ENCODE measurements at places on chromosomes 6 and 20. TPM values are rescaled to one million over a fixed set of nuclear protein-coding genes. Genes with fewer than 3 reads are reported as not detected.

The RAET1L gene
- not detected for total RNA-seq

The MCCD1 gene
- not detected for total RNA-seq

The SLC26A8 gene
- total RNA-seq, result 0.56 TPM

The NUP43 gene
- total RNA-seq, result 76.9 TPM

The OR2B6 gene
- not detected for total RNA-seq

- DNase-seq, result peak; percentile 74
Measured at GRCh38 chr6:10425975-10426780, 11.3 kb upstream of the TFAP2A start.

GRCh38 chr20:34971561-34972235 is 16.0 kb downstream of the MYH7B start:
- DNase-seq, result no peak

The CTCFL gene
- total RNA-seq, result 0.82 TPM

The LY6G6C gene
- total RNA-seq, result not detected

DNA sequence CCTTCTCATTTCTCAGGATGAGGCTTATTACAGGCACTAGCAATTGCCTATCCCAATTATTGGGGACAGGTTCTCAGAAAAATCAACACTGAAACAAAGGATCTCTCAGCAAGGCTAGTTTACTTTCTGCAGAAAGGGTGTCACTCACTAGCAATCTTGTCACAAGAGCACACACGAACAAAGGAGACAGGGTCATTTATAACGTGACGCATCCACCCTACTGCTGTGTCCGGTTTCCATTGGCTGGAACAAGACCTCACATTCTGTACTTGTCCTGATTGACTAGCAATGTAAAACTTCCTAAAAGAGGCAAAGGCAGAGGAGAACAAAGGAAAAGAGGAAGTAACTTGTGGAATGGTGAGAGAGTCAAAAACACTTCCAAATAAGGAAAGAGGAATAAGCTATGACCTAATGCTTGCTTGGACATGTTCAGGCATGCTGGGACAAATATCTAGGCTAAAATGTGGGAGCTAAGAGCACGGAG is 160.2 kb upstream of the STXBP5 start:
- no peak for DNase-seq

The HAO1 gene
- not detected for total RNA-seq

- DNase-seq, result no peak
Measured at GRCh38 chr6:53335224-53335994, 13.3 kb downstream of the ELOVL5 start.

- DNase-seq, result no peak
Measured at GRCh38 chr6:157193443-157193996, 129.8 kb downstream of the TMEM242 start.

DNA sequence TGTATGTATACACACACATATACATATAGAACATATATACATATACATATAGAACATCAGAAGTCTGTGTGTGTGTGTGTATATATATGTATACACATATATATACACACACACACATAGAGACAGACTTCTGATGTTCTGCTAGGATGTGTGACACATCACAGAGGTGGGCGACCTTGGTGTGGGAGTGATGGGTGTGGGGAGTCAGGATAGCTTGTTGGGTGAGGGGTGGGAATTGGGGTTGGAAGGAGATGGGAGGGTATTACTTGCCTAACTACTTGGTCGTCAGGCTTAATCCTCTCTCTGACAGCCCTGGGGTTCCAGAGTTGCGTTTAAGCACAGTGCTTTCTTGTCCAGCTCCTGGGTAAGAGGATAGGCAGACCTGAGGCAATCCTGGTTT is 8.3 kb downstream of the MYO6 start:
- no peak for DNase-seq

DNA sequence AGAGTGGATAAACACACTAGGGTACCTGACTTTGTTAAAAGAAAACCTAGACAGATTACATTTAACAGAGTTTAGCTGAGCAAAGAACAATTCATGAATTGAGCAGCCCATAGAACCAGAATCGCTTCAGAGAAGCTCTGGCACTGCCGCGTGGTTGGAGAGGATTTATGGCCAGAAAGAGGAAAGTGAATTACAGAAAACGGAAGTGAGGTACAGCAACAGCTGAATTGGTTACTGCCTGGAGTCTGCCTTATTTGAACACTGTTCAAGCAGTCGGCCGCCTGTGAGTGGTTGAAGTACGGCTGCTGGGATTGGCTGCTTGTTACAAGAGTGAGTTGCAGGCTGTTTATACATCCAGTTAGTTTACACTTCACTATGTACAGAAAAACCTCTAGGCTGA is 253.8 kb upstream of the CDYL start:
- DNase-seq, result no peak

DNA sequence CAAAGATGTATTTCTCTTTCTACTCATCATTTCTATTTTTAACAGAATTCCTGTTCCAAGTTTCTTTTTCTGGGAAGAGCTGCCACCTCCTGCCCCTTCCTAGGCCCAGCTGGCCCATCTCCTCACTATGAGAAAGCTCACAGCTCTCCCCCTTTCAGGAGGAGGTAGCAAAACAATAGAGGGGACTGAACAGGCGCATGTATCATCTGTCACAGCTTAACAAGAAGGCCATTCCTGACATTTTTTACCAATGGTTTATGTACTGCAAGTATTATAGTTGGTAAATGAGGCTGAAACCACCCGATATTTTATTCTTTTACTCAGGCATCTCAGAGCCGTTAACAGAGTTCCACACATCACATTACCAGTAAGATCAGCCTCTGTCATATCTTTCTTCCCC is 103.7 kb upstream of the MTHFD1L start:
- no peak for DNase-seq

The OXT gene
- total RNA-seq, result not detected

The RAB44 gene
- total RNA-seq, result not detected

GRCh38 chr20:50911030-50911429 is 20.2 kb downstream of the ADNP start:
- no peak for DNase-seq

- no peak for DNase-seq
Measured at GRCh38 chr6:47532981-47533585, 55.5 kb downstream of the CD2AP start.

The UST gene
- total RNA-seq, result 31.9 TPM

The MYCT1 gene
- total RNA-seq, result 3.3 TPM

DNA sequence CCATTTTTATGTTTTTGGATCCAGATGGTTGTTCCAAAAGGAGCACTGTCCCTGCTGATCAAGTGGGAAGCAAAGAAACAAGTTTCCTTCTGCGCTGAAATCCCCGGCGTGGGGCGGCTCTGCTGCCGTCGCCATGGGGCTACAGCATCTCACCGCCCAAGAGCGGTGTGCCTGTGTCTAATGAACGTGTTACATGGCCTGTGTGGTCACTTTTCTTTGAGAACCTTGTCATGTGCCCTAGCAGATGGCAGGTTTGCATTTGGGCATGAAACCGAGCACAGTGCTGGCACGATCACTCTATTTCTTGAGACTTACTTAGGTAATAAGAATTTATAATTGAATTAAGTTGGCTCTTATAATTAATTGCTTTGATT is 51.9 kb downstream of the ZDHHC14 start:
- no peak for DNase-seq

The PTPRK gene
- total RNA-seq, result 52.1 TPM

- no peak for DNase-seq
Measured at GRCh38 chr20:40463171-40463570, 225.9 kb downstream of the MAFB start.

GRCh38 chr6:156347246-156347645 is 429.9 kb upstream of the ARID1B start:
- no peak for DNase-seq

The TBC1D32 gene
- 6.4 TPM for total RNA-seq

DNA sequence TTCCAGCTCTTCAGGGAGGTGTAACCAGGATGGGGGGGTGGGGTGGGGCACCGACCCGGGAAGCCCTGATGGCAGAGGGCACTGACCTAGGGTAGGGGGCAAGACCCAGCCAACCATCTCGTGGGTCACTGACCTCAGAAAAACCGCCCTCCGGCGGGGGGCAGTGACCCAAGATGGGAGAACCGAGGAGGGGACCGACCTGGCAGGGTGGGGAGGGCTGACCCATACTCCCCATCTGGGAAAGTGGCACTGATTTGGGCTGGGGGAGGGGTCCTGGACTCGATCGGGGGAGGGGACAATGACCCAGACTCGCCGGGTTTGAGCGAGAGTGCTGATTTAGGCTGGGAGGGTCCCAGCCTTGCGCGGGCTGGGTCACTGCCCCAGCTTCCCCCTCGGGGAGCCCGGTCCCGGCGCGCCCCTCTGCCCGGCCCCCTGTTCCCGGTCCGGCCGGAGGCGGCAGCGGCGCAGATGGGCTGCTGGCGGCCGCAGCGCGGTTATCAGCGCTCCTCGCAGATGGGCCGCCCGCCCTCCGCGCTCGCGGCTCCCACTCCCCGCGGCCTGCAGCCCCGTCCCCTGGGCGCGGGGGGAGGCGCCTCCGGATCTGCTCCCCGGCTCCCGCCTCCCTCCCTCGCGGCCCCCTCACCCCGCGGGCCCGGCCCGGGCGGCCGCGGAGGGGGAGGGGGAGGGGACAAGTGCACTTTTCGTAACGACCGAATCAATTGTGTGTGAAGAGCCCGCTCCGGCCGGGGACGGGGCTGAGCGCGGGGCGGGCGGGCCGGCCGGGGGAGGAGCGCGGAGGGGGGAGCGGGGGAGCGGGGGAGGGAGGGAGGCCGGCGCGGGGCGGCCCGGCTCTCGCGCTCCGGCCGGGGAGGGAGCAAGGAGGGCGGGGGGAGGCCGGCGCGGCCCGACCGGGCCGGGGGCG is 2.2 kb downstream of the NOL4L start:
- DNase-seq, result peak; percentile 72

The TXLNB gene
- total RNA-seq, result 0.17 TPM

DNA sequence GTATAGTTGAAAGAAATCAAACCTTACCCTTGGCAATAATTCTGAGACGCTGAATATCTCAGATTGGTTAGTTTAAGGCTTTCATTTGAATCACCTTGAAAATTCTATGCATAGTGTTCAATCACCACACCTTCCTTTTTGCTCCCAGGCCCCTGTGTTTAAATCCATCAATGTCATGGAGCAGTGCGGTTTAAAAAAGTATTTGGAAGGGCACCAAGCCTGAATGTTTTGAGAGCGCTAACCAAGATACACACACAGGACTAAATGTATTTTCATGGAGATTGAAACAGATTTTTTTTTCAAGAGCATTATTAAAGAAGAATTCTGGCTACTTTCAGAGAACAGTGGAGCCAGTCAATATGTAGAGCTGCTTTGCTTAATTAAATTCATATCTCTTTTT is 195.7 kb downstream of the CENPW start:
- DNase-seq, result no peak

The PI16 gene
- not detected for total RNA-seq

DNA sequence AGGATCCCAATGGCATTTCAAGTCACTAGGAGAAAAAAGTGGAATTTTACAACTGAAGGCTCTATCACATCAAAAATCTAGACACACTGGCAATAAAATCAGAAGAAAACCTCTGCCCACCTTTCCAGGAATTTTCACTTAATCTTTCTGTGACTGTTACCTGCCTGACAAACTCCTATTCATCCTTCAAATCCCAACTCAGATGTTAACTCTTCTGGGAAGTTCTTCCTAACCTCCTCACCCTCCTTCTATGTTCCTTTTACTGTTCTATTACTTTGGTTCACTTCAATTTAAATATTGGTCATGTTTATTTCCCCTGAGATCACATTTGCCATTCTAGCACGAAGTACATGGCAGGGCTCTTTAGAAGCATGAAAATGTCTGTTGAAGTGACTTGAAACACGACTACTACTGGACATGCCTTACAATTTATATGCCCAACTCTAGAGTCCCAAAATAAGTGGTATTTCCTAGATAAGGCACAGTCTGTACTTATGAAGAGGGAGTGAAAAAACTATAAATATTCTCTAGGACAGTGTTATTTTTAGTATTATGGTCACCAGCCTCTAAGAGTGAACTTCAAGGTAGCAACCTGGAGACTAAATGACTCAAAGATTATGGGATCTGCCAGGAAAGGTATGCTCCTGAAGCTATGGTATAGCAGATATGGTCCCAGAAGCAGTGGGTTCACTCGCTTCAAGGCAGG is 17.1 kb downstream of the CHD6 start:
- no peak for DNase-seq

The ADGRB3 gene
- 1.2 TPM for total RNA-seq

DNA sequence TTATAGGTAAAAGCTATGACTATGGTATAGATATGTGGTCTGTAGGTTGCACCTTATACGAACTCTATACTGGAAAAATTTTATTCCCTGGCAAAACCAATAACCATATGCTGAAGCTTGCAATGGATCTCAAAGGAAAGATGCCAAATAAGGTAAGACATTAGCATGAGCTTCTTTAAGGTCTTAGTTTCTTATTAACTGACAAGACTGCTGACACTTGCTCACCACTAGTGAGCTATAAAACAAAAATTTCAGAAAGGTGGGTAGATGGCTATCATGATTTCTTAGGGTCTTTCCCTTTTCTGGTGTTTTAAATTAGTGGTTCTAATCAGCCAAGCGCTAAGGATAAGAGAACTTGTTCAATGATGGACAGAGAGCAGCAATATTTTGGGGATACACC is 21.9 kb downstream of the FAM217A start:
- no peak for DNase-seq

- DNase-seq, result no peak
Measured at GRCh38 chr6:138289739-138290138, 71.4 kb upstream of the PBOV1 start.

DNA sequence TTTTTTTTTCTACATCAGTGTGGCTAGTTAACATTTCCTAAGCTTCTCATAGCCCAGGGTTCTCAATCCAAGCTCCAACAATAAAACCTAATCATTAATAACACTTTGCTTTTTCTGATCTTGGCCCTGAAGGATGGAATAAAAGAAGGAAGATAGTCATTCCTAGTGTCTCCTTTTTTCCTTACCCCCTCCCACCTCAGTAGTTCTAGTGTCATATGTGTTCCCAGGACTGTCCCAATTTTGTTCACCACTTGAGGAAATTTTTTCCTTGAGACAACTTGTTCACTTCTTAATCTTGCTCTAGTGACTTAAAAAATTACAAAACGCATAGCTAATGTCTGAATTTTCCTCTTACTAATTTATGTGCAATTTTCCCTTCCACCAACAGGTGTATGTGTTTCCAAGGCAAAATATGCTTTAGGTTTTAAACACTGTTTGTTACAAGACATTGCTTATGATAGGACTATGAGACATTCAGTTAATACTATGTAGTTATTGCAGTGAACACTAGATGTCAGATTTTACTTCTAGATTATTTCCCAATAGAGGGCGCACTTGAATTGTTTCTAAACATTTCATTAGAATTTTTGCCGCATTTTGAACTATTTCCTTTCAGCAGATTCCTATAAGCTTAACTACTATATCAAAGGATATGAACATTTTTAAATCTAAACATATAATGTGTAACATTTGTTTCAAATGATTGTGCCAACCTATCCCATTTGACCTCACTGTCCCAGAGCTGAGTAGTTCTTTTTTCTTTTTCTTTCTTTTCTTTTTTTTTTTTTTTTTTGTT is 18.5 kb upstream of the C6orf141 start:
- DNase-seq, result no peak

The NEDD9 gene
- total RNA-seq, result 12.0 TPM

The SLC17A2 gene
- total RNA-seq, result not detected

The DDX43 gene
- total RNA-seq, result not detected
